MG63 (cell line): ENCODE measurements at places on chromosomes 3 and 15.

GRCh38 chr3:160319322-160319721 is 79.7 kb downstream of the IFT80 start:
- DNase-seq = no peak

DNA sequence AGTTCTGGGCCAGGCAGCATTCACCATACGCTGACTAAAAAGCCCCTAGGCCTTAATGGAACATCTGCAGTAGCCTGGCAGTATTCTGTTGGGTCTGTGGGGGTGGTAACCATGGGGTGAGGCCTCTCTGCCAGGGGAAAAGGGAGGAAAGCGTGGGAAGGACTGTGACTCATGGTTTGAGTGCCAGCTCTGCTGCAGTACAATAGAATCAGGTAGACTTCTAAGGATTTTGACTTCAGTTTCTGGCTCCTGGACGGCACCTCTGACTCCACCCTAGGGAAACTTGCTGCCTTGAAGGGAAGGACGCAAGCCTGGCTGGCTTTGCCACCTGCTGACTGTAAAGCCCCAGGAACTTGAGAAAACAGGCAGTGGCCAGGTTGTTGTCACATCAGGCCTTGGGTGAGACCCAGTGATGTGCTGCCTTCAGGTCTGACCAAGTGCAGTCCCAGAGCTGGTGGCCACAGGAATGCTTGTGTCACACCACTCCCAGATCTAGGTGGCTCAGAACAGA is 148.6 kb downstream of the SUCNR1 start:
- peak; percentile 95 for DNase-seq

DNA sequence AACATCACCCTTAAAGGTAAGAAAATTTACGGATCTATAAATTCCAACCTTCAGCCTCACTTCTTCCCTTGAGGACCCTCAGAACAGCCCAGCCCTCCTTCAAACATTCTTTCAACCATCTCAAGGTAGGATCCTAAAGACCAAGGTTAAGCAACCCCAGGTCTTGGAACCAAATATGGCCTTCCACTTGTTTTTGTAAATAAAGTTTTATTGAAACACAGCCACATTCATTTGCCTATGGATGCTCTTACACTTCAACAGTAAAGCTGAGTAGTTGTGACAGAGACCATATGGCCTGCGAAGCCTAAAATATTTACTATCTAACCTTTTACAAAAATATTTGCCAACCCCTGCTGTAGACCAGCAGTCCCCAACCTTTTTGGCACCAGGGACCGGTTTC is 70.4 kb upstream of the NTRK3 start:
- DNase-seq = no peak

- DNase-seq = no peak
Measured at GRCh38 chr3:69326855-69327300, 59.0 kb downstream of the FRMD4B start.
